ENCODE measurements at places on chromosomes 3 and 15.

DNA sequence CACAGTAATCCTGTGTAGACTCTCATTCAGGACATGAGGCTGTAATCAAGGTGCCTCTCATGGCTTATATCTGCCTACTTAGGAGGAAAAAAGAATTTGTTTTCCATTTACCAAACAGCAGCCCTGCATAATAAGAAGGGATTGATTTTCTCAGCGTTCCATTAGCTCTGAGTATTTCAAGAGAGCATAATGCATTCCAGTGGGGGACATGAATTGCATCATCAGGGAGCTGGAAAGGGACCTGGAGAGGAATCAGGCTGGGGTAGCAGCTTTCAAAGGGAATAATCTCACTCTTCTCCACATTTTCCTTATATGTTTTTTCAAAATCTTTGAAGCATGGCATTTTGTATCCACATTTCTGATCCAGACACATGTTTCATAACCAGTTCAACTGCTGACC lies 150.6 kb upstream of the ANKRD28 start:
- no peak for DNase-seq

DNA sequence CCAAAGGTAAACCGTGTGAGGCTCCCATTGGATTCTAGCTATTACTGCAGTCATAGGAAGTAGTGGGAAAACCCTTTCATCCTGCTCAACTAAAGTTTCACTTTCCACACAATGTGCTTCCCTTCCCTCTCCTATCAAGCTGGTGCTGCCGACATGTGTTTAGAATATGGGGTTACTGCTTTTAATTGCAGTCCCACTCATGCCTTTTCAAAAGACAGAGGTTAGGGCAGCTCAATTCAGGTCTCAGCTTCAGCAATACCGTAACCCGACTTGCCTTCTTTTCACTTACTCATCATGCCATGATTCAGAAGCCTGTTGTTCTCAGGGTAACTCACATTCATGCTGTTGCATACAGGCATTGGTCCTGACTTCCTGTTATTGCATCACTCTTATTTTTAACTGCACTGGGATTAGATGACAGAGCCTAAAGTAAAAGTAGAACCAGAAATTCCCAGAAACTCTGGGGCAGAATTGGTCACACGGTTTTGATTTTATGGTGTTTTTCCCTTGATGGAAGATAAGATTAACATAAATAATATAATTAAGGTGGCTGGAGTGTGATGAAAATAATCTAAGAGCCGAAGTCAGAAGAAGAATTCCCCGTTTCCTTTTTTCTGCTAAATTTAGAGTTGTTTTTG lies 45.7 kb downstream of the C2CD4B start:
- peak; percentile 58 for DNase-seq

DNA sequence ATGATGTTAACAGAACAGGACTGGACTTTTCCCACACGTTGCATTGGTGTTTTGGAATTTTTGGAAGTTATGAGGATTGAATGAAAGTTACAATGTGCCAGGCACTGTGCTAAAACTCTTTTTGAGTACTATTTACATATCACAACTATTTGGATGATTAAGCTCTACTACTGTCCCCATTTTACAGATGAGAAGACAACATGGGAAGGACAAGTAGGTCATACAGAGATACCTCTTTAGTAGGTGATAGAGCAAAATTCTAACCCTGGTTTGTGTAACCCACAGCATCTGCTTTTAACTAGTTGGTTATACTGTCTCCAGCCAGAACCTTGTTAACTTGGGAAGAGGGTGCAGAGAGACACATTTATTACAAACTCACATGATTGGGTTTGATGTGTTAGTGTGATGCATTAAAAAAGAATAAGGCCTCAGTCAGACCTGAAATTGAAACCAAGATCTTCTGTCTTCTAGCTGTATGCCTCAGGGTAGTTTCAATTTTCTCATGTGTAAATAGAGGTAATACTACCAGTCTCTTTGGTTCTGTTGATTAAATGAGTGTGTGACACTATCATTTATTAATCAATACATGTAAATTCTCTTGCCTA lies 1.4 kb downstream of the NDUFB4 start:
- peak; percentile 9 for DNase-seq

GRCh38 chr15:48361685-48362084 lies 30.5 kb downstream of the DUT start:
- DNase-seq: no peak

DNA sequence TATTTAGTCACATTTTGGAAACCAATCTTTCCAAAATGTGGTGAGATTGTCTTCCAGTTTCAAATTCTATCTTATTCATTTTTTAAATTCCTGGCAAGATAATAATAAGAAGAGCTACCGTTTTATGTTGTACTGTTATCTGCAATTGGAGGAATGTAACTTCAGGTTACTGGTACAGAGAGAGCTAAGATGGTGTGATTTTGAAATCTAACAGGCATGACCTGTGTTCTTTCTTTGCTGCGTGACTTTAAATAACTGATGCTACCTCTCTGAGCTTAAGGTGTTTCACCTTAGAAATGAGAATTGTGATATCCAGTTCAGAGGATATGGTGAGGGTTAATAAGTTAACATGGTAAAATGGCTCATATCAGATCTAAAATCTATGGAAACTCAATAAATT lies 21.7 kb downstream of the CADM2 start:
- DNase-seq: no peak

DNA sequence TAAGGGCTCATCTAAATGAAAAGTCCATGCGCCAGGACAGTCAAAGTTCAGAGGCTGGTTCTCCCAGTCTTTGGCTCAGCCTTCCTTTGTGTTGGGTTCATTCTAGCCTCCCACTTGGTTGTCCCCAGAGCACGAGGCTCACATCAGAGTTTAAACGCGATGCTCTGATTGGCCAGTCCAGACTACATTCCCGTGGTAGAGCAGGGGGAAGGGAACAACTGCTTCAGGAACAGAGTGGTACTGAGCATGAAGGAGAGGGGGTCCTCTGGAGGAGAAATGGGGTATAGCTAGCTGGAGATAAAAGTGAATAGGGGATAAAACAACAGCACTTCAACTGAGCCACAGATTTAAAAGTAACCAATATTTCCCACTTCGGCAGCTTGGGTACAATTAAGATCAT lies 32.2 kb downstream of the ANAPC13 start:
- DNase-seq: no peak

GRCh38 chr15:101103598-101103997 lies 148.2 kb downstream of the CHSY1 start:
- no peak for DNase-seq

- peak; percentile 89 for DNase-seq
Measured at GRCh38 chr3:141796889-141797781, 33.9 kb downstream of the GRK7 start.

- peak; percentile 42 for DNase-seq
Measured at GRCh38 chr3:141682007-141682406, 56.1 kb upstream of the RNF7 start.

GRCh38 chr3:149448331-149448831 lies 26.1 kb upstream of the TM4SF4 start:
- peak; percentile 61 for DNase-seq
